ENCODE measurements at places on chromosomes 1 and 21.
A peak's percentile ranks its signal among the peaks of the same experiment; 100 is the strongest.

GRCh38 chr1:3275471-3276340 is 178.8 kb upstream of the ARHGEF16 start:
- DNase-seq: no peak

GRCh38 chr1:87410776-87411480 is 82.2 kb downstream of the LMO4 start:
- peak; percentile 61 for DNase-seq

DNA sequence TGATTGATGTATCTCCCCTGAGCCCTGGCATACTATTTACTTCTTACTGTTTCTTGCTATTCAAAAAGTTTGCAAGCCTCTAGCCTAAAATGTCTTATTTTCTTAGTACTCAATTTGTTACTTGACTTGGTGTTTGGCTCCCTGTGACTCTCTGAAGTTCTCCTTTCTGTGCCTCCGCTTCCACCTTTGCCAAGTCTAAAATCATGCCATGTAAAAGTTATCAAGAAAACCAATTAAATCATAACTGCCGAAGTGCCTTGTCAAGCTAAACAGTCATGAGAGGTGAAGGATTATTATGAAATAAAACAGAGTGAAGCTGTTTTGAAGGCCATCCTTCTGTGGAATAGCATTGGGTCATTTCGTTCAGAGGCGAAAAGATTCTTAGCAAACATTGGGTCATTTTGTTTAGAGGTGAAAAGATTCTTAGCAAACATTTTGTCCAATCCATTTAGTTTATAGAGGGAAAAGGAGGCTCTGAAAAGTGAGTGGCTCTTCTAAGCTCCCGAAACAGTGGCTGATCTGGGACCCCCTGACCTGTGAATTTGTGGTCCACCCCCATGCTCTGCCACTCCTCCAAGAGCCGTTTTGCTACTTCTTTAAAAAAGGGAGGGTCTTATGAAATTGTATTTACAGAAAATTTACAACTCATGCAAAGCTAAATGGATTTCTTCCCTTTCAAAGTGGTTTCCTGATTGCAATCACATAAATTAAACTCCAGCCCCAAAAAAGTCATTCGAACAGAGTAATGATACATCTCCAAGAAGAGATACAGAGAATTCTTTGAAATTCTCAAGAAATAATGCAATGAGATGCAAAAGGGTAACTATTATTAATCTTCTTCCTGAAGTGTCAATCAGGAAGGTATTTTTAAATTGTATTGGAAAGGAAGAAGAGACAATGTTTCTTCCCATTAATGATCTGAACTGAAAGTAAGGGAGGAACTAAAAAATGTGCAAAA is 141.4 kb downstream of the RUNX1 start:
- no peak for DNase-seq

- DNase-seq: peak; percentile 30
Observed at GRCh38 chr1:176884911-176885310, 279.6 kb downstream of the ASTN1 start.

DNA sequence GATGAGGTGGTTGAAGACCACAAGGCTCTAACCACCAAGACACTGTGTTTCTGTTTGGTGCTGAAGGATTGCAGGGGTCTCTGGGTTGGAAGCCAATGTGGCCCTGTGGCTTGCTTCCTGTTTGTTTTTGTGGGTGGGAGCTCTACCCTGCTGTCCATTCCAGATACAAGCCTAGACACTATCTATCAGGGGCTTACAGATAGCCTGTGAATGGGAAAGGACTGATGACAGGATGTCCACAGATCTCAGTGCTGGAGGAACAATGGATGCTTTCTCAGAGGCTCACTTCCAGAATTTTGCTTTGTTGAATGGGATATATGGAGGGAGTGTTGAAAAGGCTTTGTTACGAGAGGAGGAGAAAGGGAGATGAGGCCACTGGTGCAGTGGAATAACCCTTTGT is 69.7 kb downstream of the NOS1AP start:
- DNase-seq: no peak

DNA sequence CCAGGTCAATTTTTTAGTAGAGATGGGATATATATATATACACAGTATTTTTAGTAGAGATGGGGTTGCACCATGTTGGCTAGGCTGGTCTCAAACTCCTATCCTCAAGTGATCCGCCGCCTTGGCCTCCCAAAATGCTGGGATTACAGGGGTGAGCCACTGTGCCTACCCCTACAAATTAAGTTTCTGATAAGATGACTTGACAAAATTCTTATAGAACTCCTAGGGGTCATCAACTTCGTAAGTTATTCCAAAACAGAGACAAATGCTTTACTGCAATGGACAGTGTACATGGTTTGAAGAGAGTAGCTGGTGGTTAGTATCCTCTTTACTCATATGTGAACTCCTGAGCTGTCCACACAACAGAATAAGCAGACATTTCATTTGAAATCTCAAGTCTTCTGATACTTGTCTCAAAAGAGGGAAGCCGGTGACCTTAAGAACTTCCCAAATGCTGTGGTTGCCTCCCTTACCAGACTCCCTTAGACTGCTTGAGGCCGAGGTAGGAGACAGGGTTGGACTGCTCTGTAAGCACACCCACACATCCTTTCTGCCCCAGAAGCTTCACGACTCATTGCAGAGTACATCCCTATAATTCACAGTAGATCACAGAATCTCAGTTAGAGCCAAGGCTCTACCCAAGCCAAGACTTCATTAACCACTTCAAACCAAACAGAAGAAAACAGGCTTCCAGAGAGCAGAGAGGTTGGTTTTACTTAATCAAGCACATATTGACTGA is 244.1 kb upstream of the IRF2BP2 start:
- DNase-seq: no peak

- no peak for DNase-seq
Observed at GRCh38 chr1:182303778-182304177, 87.8 kb downstream of the GLUL start.

DNA sequence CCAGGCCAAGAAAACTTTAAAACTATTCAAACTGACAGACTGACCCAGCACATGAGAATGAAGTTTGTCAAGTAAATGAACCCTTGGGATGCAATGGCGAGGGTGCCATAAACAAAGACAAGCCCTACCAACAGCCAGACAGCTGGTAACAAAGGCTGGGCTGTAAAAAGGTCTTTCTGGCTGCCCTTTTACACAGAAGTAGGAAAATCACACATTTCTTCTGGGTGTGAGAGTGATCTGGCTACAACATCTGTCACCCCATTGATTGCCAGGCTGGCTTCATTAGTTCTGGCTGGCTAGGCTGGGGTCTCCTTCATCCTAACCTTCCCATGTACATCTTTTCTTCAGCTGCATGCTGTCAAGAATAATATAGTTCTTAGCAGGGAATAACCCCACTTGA is 83.6 kb upstream of the FOXD3 start:
- DNase-seq: no peak

- DNase-seq: no peak
Observed at GRCh38 chr1:232630894-232631195, 912 bp upstream of the SIPA1L2 start.

DNA sequence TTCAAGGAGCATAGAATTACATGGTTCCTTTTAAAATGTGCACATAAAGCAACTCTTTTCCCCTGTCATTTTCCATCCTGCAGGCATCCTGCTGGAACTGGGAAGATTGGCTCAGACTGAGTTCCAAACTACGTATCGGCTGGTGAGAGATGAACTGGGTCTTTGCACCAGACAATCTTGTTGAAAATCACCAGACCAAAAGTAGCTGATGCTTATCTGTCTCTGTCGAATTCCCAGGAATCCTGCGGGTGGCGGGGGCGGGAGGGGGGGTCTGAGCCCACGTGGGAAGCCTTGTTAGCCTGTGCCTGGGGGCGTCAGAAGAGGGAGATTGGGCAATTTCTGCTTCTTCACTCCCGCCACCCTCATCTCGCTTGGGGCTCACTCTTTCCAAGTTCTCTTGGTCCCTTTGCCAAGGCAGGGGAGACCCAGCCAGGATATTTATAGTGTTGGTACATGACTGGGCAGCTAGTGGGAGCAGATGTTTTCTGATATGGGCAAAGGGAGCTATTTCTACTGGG is 90.1 kb upstream of the SLC25A33 start:
- peak; percentile 63 for DNase-seq

DNA sequence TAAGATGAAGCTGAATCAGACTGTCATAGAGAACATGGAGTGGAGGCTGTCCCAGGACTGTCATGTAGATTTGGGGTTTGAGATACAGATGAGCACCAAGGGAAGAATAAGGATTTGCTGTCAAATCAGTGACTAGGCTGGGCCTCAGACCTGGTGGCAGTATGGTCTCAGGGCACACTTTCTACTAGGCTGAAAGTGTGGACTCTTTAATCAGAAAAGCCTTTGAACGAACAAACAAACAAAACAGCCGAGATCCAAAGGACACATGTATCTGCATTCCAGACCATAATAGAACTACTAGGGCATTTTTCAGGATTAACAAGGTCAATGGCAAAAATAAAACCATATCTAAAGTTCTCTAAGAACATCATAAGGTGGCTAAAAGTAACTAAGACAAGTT is 2.9 kb downstream of the OR10J1 start:
- DNase-seq: no peak

GRCh38 chr1:107231291-107231690 is 90.5 kb downstream of the NTNG1 start:
- DNase-seq: no peak

GRCh38 chr1:10495952-10496351 is 21.2 kb downstream of the PEX14 start:
- DNase-seq: no peak

GRCh38 chr1:171226747-171227370 is 21.4 kb upstream of the FMO1 start:
- DNase-seq: peak; percentile 74

GRCh38 chr1:16162163-16162822 is 6.4 kb upstream of the EPHA2 start:
- DNase-seq: no peak

- DNase-seq: no peak
Observed at GRCh38 chr21:37489553-37489952, 123.0 kb downstream of the DYRK1A start.

- no peak for DNase-seq
Observed at GRCh38 chr1:185560760-185561159, 173.4 kb upstream of the HMCN1 start.

GRCh38 chr1:30773722-30774358 is 16.3 kb upstream of the LAPTM5 start:
- DNase-seq: no peak

- DNase-seq: no peak
Observed at GRCh38 chr1:95073446-95073845, 695 bp upstream of the ALG14 start.

GRCh38 chr21:42486072-42486471 is 10.0 kb downstream of the RSPH1 start:
- DNase-seq: no peak

All from femur (tissue), 1 donor.